Adipocyte (in vitro differentiated cells): ENCODE measurements at places on chromosomes 7 and 10.

GRCh38 chr7:140062118-140062527, 628 bp downstream of the PARP12 start:
- peak; percentile 32 for DNase-seq

DNA sequence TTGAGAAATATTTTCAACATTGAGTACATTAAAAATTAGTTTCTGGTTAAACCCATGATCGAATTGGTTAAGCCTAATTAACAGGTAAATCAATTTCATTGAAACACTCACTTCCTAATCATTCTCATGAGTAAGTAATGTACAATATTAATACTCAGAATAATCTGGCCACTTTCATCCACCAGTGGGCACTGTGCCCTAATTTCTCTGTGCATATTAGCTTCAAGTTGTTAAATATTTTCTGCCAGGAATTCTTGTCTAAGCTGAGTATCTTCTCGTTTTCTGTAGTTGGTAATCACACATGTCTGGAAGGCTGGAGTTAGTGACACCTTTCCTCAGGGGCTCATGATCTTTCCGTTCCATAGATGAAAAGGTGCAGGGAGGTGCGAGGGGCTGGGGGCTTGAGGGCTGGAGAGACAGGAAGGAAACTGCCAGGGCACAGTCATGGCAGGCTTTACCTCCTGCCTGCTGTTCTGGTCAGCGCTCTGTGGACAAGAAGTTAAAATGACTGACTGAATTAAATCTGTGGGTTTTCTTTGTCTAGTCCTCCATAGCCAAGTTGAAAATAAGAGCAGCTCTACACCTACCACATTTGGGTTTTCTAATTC, 71.9 kb downstream of the WIPF3 start:
- peak; percentile 59 for DNase-seq

DNA sequence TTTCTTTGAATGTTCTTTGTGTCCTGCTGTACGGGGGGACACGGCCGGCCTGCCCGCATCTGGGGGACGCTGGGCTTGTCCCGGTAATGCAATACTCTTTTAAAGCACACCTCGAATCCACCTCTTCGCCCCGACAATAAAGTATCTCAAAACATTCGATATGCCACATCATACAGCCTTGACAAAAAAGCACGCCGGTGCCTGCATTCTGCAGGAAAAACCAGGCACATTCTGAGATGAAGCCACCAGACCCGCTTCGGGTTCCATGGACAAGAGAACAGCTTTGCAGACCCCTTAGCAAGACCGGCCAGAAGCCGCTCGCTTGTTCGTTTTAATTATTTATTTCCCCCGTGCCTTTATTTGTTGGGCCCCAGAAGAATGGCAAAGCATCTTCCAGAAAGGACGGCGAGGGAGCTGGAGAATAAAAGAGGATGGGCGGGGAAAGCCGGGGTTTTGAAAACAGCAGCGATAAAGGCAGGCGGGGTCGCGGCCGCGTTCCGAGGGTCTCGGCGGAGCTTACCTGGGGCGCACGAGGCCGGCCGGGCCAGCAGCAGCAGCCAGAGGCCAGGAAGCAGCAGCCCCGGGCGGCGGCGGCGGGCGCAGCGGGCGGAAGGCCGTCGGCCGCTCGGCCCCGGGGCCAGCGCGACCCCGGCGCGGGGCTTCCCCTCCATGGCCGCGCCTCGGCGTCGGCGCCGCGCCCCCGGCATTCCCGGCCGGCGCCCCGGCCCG, 462 bp downstream of the KIAA1549 start:
- DNase-seq, result no peak

DNA sequence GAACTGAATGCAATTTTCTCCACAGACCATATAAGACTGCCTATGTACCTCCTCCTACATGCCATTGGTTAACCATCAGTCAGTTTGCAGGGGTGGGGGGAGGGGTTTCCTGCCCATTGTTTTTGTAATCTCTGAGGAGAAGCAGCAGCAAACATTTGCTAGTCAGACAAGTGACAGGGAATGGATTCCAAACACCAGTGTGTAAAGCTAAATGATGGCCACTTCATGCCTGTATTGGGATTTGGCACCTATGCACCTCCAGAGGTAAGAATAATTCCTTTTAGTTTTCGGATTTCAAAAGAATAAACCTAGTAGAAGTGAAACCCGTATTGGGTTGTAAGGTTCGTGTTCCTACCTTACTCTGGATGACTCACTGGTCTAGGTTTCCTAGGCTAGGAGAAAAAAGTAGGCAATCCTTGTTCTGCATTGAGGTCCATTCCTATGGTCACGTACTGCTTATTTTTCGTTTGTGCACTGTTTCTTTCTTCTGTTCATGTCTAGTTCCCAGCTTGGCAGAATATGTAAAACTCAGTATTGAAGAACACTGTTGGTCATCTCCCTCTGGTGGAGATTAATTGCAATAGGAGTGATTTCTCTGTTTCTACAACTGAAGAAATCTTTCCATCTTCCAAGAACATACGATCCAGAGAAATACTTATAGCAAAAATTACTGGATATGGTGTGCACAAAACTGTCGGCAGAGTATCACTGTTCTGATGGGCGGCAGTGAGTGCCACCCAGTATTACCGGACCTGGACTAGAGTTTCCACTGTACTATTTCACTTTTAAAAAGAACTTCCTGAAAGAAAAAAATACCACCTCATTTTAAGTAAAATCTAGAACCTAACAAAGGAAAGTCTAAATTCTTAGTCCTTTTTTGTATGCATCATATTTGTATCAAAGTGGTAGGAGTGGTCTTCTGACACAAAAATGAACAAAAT, at the start of gene AKR1C3:
AKR1C3 (plus strand) TSS at position 150 of the 941 bp plus-strand sequence; CDS start at position 181, 31 bp downstream.
- DNase-seq, result peak; percentile 87

- DNase-seq, result no peak
Observed at GRCh38 chr7:139116999-139117398, 7.5 kb upstream of the ZC3HAV1 start.

- DNase-seq, result no peak
Observed at GRCh38 chr10:14372606-14373005, 41.9 kb upstream of the FRMD4A start.

GRCh38 chr7:50396856-50397255, 53.3 kb downstream of the FIGNL1 start:
- DNase-seq, result no peak

- DNase-seq, result no peak
Observed at GRCh38 chr10:15852111-15852557, 8.2 kb downstream of the MINDY3 start.

- DNase-seq, result no peak
Observed at GRCh38 chr7:104723001-104723400, 291.0 kb upstream of the KMT2E start.

GRCh38 chr10:51653025-51653424, 46.4 kb downstream of the CSTF2T start:
- DNase-seq, result peak; percentile 76

DNA sequence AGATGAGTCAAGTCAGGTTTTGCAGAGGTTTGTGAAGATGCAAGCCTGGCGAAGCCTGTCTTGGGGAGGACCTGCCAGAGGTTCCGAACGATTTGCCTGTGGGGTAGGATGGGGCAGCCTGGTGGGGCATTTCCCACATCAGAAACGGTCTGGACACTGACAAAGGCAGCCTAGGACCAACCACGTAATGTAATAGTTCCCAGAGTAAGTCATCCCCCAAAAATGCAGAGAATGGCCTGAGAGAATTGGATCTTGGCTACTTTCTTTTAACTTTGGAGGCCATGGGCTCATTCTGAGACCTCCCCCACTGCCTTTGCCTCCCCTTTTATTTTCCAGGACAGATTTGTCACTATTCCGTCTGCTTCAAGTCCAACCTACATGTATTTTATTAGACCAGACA, 168.9 kb upstream of the SH2B2 start:
- DNase-seq, result peak; percentile 76

DNA sequence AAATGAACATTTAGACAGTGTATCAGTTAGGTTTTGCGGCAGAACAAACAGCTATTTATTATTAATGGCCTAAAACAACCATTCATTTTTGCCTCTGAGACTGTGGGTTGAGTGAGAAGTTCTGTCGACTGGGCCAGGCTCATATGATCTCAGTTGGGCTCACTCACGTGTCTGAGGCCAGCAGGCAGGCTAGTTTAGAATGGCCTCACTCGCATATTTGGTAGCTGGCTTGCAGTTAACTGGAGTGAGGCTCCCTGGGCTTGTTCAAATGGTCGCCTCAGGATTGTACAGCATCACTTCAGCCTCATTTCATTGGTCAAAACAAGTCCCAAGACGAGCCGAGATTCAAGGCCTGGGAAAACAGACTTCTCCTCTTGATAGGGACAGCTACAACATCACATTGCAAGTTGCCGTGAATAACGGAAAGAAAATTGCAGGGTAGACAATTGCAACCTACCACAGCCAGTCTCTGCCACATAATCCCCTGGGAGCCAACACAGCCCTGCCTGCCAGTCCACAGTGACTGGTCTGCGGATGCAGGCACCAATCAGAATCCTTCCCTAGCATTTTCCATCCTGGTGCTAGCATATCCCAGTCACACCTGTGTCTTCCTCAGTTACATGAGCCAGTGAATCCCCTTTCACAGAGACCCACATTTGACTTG, 23.1 kb upstream of the PPIF start:
- no peak for DNase-seq

- DNase-seq, result peak; percentile 7
Observed at GRCh38 chr10:42952349-42952748, 124.5 kb upstream of the RET start.

GRCh38 chr7:15802425-15802824, 115.9 kb upstream of the MEOX2 start:
- peak; percentile 12 for DNase-seq

DNA sequence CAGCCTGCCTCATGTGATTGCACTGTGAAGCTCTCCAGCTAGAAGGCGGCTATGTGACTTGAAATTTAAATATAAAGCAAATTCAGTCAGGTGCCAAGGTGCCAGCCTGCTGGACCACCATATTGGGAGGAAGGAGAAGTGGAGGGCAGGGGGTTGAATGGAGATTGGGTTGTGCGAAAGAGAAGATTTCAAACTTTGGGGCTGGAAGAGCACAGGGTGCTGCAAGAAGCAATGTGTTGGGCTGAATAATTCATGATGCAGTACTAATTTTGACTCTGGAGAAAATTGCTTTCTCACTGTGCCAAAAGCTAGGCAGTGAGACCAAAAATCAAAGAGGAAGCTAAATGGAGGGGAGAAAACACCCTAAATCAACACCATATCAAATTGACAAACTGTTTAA, 335.3 kb downstream of the NRG3 start:
- DNase-seq, result no peak
